NCI-H2171 treated with DMSO at 0.1 percent for 48 hours (cell line): ENCODE measurements at places on chromosomes 5 and 9.

DNA sequence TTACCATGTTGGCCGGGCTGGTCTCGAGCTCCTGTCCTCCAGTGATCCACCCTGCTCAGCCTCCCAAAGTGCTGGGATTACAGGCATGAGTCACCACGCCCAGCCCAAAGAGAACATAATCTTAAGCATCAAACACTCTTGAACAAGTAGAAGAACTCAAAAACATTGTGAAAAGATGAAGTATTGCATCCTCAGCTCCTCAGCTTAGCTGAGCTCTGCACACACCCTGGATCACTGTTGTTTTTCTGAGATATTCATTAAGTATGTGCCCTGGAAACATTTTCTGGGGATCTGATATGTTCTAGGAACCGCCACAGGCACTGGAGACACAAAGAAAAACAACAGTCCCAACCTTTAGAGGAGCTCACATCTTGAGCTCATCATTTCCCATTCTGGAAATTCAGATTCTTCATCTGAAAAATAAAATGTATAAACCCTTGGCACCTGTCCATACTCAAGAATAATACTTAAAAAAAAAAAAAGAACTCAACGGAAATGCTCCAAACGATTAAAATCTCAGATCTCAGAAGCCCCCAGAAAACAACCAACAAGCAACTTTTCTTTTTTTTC, 62.2 kb upstream of the ZNF462 start:
- DNase-seq = no peak

DNA sequence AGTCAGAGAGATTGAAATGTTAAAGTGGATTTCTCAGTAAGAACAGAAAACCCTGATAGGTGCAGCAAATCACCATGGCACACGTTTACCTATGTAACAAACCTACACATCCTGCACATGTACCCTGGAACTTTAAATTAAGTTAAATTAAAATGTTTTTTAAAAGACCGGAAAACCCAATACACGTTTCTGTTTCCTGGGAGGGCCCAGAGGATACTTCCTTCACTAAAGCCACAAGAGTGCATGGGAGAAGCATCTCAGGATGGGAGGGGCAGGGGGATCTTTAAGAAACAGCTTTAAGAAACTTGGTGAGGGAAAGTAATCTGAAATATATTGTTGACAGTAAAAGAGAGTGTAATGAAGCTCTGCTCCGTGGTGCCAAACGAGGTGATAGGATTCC, 164.7 kb upstream of the PTGER4 start:
- no peak for DNase-seq

- DNase-seq = no peak
Observed at GRCh38 chr5:83322273-83322924, 149.1 kb upstream of the VCAN start.

DNA sequence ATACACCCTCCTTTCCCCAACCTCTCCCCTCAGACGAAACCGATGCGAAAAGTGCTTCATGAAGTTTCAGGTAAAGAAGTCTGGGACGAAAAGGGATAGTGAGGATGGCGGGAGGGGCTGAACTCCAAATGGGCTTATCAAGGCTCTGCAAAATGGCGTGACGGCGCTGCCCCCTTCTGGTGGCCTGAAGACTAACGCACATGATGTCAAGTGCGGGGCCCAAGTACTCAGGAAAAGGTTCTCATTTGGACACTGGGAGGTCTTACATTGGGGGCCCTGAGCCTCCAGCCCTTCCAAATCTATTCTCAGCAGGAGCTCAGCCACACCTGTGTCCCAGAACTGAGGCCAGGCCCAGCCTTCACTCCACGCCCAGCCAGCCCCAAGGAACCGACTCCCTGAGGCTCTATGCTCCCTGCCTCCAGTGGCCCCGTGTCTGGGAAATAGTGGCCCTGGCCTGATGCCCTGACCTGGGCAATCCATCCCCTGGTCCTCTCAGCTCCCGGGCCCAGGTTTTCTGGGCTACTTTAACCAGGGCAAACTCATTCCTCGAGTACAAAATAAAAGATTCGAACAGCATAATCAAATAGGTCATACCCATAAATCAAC, 119.9 kb downstream of the KCNIP1 start:
- no peak for DNase-seq

GRCh38 chr9:34185778-34186551, 7.1 kb downstream of the UBAP1 start:
- DNase-seq = no peak

- DNase-seq = no peak
Observed at GRCh38 chr5:53438486-53439472, 41.6 kb upstream of the FST start.

- no peak for DNase-seq
Observed at GRCh38 chr5:113050721-113051382, 74.3 kb downstream of the DCP2 start.
